ENCODE measurements at places on chromosomes 13 and 19.

GRCh38 chr19:11232555-11232954 lies 6.9 kb upstream of the ANGPTL8 start:
- no peak for ATAC-seq

DNA sequence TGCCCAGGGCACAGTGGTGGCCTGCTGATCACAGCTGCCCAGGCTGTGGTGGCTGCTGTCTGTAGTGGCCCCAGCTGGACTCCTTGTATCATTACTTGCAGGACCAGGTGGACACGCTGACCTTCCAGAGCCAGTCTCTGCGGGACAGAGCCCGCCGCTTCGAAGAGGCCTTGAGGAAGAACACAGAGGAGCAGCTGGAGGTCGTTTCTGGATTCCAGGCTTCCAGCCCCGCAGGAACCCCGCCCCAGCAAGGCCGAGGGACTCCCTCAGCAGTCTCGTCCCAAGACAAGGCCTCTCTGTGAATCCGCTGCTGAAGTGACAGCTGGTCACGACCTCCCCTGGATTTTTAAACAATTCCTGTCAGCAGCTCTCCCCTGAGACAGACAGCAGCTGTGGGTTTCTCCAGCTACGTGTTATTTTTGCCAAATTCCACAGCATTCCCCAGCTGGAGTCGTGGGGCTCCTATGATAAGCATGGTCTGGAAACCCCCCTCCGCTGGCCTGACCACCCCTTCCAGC lies 98.3 kb downstream of the SLC7A1 start:
- no peak for ATAC-seq

DNA sequence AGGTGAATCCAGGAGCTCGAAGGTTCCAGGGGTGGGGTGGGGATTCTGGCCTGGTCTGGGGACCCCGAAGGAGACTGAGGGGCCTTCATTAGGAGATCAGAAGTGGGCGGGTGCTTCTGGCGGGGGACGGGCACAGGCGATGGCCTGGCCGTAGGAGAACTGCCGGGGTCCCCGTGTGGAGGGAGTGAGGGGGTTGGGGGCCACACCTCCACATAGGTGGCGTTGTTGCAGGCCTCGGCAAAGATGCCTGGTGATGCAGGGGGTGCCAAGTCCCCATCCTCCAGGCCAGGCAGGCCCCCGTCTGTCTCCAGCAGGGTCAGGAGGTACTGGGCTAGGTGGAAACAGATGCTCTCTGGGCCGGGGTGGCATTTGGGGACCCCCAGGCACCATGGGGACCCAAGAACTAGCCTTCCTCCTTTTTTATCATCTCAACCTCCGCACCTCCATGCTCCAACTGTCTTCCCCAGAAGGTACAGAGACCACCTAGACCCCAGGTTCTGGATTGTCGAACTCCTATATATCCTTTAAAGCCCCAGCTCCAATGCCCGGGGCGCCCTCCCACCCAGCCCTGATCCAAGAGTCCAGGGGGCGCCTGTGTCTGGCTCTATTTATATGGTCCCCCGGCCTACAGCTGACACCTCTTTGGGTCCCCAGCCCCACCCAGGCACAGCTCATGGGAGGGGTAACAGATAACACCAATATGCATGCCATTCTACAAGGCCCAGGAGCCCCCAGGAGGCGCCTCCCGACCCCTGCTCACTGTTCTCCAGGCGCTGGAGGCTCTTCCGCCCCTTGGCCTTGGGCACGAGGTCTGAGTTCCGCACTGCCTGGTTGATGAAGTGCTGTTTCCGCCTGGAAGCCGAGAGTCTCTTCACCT lies 8.2 kb downstream of the RNU6-9 start:
- no peak for ATAC-seq

DNA sequence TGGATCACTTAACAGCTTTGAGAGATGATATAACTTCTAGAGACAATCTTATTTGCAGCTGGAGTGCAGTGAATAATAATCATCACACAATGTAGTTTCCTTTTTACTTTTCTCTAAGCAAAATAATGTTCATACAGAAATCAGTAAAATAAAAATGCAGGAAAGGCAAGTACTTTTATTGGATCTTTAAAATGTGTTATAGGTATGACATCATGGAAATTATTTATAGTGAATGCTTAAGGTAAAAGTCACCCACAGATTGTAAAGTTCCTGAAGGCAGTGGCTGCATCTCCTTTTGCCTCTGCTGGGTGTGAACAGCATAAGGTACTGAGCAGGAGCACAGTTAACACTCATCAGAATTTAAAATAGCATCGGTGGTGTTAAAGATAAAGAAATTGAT lies 17.3 kb upstream of the IL17D start:
- no peak for ATAC-seq

Measured in activated T-helper 17 cell treated with anti-CD3 and anti-CD28 coated beads, Interleukin-2, amount 50 U/mL, for 72 hours (primary cell).